ENCODE measurements at places on chromosomes 6 and 20.

GRCh38 chr6:154512201-154512600, 1.7 kb upstream of the CNKSR3 start:
- DNase-seq: no peak

DNA sequence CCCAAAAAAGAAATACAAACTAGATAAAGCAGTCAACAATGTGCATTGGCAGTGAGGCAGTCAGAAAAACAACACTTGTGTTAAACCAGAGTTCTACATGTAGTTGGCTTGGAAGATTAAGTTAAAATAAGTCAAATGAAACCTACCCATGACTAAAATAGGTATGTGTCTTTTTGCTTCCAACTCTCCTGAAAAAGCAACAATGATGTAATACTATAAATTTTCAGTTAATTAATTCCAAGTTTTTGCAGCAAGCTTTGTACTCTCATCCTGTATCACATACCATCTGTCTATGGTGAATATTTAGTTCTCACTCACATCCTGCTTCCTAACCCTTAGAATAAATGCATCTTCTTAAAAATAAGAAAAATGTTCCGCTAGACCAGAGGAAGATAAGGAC, 261.5 kb downstream of the KIF16B start:
- DNase-seq: no peak

- no peak for DNase-seq
Observed at GRCh38 chr20:44104798-44105517, 82.0 kb downstream of the JPH2 start.

- DNase-seq: no peak
Observed at GRCh38 chr20:19275630-19276071, 63.2 kb downstream of the SLC24A3 start.

GRCh38 chr6:88512951-88513350, 346.8 kb upstream of the CNR1 start:
- DNase-seq: no peak

- DNase-seq: no peak
Observed at GRCh38 chr6:41921712-41921998, 356 bp downstream of the BYSL start.

- DNase-seq: no peak
Observed at GRCh38 chr6:16004934-16005679, 123.8 kb upstream of the MYLIP start.

DNA sequence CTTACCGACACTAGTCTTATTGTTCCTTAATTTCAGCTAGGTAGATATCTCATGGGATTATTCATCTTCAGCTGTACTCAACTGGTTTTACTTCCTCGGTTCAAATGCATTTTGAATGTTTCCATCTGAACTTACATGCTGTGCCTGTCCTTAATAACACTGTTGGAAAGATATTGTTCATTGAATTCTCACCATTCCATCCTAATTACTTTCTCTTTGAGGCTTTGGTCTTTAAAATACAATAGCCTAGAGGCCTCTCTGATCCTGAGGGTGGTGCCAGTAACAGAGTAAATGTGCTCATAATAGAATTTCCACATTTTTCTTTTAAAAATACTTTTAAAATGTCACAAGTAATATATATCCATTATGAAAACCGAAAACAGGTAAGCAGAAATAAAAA, 54.0 kb downstream of the IL20RA start:
- DNase-seq: no peak

DNA sequence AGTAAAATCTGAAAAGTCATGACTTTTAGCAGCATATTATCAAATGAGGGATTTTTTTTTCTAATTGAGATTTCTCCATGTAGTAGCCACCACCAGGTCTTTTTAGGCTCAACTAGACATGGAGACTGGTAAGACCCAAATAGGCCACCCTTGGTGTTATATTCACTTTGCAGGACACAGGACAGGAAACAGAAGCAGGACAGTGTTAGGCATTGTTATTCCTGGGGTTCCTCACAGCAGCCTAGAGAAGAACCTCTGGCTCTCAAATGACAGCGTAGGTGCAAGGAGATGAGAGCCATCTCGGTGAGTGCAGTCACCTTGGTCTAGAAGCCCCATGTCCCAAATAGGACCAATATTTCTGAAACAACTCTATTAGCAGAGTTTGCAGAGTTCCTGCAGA, 19.2 kb upstream of the PBOV1 start:
- no peak for DNase-seq

- no peak for DNase-seq
Observed at GRCh38 chr20:34701405-34702085, 2.6 kb upstream of the TP53INP2 start.

Measured in GF-D8 (cell line).